ENCODE measurements at places on chromosomes 16 and 17. TPM values are rescaled to one million over a fixed set of nuclear protein-coding genes. Genes with fewer than 3 reads are reported as not detected.

DNA sequence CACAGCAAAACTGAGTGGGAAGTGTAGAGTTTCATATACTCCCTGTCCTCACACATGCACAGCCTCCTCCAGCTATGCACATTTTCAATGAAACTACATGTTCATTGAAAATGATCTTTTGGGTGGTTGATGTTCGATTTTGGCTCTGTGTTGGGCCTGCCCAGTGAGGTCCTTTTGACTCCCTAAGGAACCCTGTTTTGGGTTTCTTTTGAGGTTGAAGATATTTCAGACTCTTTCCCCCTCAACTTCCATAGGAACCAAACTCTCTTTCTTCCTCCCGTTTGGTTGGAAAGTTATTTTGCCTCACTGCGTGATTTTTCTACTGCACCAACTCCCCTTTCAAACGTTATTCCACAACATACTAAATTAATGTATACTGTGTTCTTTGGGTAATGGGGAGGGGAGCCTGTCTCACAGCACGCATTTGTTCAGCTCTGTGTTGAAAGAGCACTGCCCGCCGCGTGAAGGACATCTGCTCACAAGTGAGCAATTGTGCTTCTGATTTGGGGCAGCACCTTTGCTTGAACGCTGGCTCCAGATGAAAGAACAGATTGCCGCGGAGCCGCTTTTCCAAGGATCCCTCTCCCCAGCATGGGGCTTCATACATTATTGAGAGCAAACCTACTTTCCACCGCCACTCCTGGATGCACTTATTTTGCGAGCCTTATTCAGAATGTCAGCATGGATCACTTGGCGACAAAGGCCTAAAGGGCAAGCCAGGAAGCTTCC, 385.9 kb downstream of the WWOX start:
- no peaks in the 10 kb centered on the region for H3K36me3 ChIP-seq
- DNase-seq: no peak
- no peak overlapping the region for H3K4me3 ChIP-seq
- no peaks in the 10 kb centered on the region for H3K27me3 ChIP-seq
- H3K4me1 ChIP-seq: no peaks in the 10 kb centered on the region

The MPHOSPH6 gene
- 111 TPM for total RNA-seq

The PITPNM3 gene
- total RNA-seq: 5.0 TPM

The TBC1D3C gene
- not detected for total RNA-seq

The CNGB1 gene
- not detected for total RNA-seq

DNA sequence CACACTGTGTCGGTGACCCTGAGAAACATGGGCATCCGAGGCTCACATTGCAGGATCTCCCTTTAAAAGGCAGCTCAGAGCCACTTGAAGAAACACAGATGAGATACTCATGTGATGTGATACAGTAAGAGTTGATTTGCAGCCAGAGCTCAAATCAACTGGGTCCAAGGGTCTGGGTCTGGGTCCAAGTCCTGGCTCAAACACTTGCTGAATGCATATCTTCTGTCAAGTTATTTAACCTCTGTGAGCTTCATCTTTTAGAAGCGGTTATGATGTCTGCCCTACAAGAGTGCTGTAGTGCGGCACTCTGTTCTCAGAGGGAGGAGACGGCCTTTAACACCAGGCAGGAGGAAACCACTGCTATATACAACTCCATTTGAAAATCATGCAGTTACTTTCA, 6.4 kb downstream of the KRT38 start:
- H3K27me3 ChIP-seq: no peaks in the 10 kb centered on the region
- H3K4me1 ChIP-seq: no peaks in the 10 kb centered on the region
- H3K36me3 ChIP-seq: no peaks in the 10 kb centered on the region
- no peak overlapping the region for H3K27ac ChIP-seq
- H3K4me3 ChIP-seq: no peak overlapping the region
